ENCODE measurements at places on chromosomes 2 and 18.

DNA sequence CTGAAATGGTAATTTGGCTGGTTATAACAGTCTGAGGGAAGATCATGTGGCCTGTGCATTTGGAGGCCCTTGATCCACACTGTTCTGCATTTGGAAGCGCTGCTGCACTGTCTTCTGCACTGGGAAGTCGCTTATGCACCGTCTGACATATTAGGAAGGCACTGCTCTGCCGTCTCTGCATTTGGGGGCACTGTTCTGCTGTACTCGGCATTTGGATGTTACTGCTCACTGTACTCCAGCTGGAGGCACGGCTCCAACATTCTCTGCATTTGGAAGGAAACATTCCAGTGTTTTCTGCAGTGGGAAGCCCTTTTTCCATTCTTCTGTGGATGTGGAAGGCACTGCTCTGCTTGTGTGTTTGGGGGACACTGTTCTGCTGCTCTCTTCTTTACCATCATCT lies 9.6 kb upstream of the PROM2 start:
- DNase-seq = no peak

- no peak for DNase-seq
These were observed 8.2 kb downstream of the FBXO15 start for GRCh38 chr18:74139411-74139810.

DNA sequence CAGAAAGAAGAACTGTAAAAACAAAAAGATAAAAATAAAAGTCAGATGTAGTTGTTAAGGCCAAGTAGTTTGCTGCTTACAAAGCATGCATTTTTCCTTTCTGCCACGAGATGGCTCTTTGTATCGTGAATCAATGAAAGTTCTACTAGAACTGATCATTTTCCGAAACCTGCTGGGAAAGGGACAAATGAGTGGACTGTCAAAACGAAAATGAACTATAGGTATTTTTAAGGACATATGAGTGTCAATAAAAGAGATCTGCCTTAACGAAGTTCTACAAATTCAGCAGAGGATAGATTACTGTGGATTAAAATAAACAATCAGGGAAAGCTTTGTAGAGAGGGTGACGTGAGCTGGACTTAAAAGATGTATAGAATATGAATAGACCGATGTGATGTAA lies 15.0 kb upstream of the ELOA2 start:
- no peak for DNase-seq

DNA sequence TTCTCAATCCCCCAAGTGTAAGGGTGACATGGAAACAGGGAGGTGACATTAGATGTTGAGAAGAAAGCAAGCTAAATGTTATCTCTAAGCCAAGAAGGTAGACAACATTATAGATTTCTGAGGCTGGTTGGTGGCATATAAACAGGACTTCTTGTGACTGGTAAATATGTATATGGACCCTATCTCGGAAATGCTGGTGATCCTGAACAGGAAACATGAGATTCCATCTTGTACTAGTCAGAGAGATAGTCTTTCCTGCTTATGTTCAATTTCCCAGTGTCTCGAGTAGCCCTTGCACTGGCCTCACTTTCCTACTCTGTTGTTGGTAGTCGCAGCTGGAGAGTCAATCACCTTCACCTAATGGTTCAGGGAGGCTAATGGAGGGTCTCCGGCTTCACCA lies 26.8 kb downstream of the MOGAT1 start:
- no peak for DNase-seq

DNA sequence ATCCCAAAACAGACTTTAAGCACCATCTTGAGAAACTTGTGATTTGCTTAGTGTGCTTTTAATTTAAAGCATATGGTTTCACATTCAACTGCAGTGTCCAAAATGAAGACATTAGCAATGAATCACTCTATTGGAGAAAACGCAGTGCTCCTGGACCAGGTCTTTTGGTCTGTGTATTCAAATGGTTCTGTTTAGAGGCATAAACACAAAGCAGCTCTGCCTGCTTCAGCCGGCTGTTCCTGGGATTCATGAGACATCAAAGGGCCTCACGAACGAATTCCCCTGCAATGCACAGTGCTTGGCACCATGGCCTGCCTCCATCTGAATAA lies 117.1 kb upstream of the SP5 start:
- no peak for DNase-seq

- DNase-seq = no peak
These were observed 46.8 kb upstream of the ANKRD62 start for GRCh38 chr18:12046751-12047335.

GRCh38 chr18:7677001-7677400 lies 109.9 kb downstream of the PTPRM start:
- DNase-seq = no peak

DNA sequence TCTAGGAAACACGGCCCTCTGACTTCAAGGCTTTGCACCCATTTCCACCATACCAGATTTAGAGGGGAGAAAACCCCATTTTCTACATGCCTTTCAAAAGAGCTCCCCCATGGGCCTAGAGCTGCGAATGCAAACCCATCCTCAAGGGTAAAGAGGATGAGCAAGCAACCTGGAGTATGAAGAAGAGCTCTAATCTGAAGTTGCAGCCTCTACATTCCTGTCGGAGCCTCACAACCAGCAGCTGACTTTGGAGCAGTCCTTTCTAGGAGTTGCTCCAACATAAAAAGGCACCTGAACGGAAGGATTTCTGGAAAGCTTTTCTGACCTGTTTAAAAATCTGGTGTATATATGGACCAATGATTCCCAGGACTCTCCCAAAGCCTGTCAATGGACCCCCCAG lies 81.4 kb upstream of the POMC start:
- DNase-seq = no peak

GRCh38 chr18:52339891-52340371 lies at the start of gene DCC:
DCC (plus strand) TSS chr18:52340197; CDS start chr18:52340788, 591 bp downstream.
- DNase-seq = no peak

GRCh38 chr2:127943186-127943585 lies 57.4 kb upstream of the AMMECR1L start:
- DNase-seq = no peak

GRCh38 chr2:59665021-59665420 lies 888.4 kb downstream of the BCL11A start:
- no peak for DNase-seq

GRCh38 chr2:88641330-88641729 lies 14.1 kb upstream of the EIF2AK3 start:
- no peak for DNase-seq

DNA sequence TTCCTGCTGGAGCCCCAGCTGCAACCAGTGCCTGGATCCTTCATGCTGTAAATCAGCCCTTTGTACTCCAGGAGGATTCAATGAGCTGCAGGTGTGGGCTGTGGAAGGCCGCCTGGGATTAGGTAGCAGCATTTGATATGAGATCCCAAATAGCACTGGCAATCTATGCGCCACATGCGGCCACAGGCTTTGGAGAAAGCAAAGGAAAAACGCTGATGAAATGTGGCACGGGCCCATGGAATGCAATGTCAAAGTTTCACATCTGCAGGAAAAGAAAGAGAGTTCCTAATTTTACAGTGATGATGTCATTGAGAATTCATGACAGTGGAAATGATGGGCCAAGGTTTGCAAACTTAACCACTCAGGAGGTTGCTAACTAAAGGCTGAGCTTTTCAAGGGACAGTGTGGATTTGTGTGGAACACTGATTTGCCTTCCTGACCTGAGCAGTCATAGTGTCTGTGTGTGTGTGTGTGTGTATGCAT lies 216.4 kb upstream of the OSR1 start:
- DNase-seq = no peak

- no peak for DNase-seq
These were observed at the start of gene DES for GRCh38 chr2:219418155-219419011. DES (plus strand) TSS chr2:219418377; CDS start chr2:219418463, 86 bp downstream.

DNA sequence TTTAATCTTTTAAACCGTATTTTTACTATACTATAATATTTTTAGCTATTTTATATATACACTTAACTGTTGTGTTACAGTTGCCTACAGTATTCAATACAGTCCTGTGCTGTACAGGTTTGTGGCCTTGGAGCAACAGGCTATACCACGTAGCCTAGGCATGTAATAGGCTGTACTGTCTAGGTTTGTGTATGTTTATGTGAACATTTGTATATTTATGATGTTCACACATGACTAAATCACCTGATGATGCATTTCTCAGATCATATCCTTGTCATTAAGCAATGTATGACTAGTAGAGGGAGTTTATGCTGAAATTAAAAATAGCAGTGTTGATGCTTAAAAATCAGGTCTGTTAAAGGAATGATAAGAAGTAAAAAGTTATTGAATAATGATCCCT lies 92.3 kb upstream of the RANBP2 start:
- DNase-seq = no peak

GRCh38 chr18:56756966-56757365 lies 105.8 kb downstream of the WDR7 start:
- no peak for DNase-seq

DNA sequence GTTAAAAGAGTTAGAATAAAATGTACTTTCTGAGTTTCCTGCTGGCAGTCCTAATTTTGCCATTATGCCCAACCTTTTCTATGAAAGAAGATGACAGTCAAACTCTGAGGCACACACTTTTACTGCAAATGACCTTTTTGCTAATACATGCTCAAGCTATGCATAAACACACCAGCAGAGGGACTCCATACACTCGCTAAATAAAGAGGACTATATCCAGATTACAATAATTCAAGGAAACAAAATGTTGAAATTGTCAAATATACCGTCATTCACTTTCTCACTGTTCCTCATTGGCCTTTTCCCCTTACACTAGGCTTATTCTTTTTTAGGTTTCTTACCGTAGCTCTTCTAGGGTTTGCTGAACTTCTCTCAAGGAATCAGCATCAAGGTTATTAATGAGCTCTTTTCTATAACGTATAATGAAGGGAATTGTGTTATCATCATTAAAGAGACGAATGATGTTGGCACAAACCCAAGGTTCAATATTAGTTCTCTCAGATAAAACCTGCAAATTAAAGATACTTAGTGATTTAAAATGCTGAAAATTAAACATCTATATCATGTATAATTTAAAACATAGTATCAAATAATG lies 25.7 kb downstream of the SRBD1 start:
- no peak for DNase-seq

GRCh38 chr18:25737710-25738311 lies 352.6 kb downstream of the SS18 start:
- DNase-seq = no peak

DNA sequence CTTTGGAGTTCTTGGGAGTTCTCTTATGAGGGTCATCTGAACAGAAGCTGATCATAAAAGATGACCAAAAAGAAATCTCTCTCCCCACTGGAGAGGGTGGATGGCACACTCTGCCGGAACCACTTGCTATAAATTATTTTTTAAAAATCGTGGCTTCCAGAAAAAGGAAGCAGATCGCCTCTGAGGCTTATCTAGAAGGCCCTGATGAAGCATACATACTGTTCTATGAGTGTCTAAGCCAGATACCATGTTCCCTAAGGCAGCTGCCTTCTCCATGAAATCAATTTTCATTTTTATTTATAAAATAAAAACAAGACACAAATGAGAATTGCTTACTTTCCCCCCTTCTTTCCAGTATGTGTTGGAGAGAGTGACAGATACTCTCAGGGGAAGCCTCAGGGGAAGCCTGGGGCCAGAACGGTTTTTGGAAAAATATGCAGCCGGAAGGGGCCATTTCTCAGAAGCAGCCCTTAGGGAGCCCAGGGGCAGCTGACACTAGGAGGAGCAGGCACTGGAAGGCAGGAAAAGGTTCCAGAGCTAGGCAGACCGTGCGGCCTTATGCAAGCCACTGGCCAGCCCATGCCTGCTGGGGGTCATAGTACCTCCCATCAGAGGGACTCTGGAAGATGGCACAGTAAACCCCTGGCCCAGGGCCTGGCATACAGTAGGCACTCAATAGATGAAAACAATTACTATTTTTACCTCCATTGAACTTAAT lies 130.6 kb downstream of the CABLES1 start:
- no peak for DNase-seq

GRCh38 chr2:37355735-37356134 lies 11.3 kb downstream of the QPCT start:
- no peak for DNase-seq
